ENCODE measurements at places on chromosomes 13 and 19.

GRCh38 chr13:95540888-95541287, 11.6 kb upstream of the CLDN10 start:
- peak; percentile 23 for DNase-seq

- peak; percentile 71 for DNase-seq
Observed at GRCh38 chr19:13849991-13850909, 26.7 kb upstream of the NANOS3 start.

- no peak for DNase-seq
Observed at GRCh38 chr19:3942790-3943409, 10.0 kb downstream of the NMRK2 start.

- no peak for DNase-seq
Observed at GRCh38 chr13:98462241-98462882, 114.5 kb downstream of the STK24 start.

- DNase-seq = no peak
Observed at GRCh38 chr19:5002143-5002542, 33.2 kb downstream of the KDM4B start.

- DNase-seq = no peak
Observed at GRCh38 chr19:3054265-3054971, 7.9 kb downstream of the TLE5 start.

GRCh38 chr13:48645845-48646244, 7.9 kb upstream of the CYSLTR2 start:
- no peak for DNase-seq

DNA sequence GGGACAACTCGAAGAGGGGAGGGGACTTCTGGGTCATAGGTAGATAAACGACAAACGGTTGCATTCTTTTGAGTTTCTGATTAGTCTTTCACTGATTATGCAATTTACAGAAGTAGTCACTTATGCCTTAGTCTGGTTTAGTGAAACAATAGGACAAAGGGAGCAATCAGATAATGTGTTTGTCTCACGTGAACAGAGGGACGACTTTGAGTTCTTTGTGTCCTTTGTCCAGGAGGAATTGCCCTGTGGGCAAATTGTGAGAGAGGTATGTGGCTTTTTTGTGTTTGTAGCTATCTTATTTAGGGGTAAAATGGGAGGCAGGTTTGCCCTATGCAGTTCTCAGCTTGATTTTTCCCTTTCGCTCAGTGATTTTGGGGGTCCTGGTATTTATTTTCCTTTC, 362.9 kb upstream of the PCDH20 start:
- DNase-seq = no peak

- no peak for DNase-seq
Observed at GRCh38 chr19:2412449-2412848, 14.9 kb downstream of the TIMM13 start.

- DNase-seq = peak; percentile 90
Observed at GRCh38 chr13:91347202-91347995, at the start of gene MIR17HG. TSS of gene MIR17HG (plus strand) at chr13:91347687.

- no peak for DNase-seq
Observed at GRCh38 chr13:42101821-42102585, 53.6 kb downstream of the DGKH start.

DNA sequence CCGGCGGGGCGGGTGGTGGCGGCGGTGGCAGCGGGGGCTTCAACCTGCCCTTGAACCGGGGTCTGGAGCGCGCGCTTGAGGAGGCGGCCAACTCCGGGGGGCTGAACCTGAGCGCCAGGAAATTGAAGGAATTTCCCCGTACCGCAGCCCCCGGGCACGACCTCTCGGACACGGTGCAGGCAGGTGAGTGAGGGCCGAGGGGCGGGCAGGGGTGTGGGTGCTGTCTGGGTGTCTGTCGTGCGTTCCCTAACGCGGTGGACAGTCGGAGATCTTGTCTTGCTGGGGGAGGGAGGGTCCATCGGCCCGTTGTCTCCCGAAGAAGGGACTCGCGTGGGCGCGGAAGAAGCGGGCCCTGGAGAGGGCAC, 533 bp downstream of the LRCH1 start:
- no peak for DNase-seq

GRCh38 chr19:6423499-6424194, 964 bp downstream of the KHSRP start:
- no peak for DNase-seq

DNA sequence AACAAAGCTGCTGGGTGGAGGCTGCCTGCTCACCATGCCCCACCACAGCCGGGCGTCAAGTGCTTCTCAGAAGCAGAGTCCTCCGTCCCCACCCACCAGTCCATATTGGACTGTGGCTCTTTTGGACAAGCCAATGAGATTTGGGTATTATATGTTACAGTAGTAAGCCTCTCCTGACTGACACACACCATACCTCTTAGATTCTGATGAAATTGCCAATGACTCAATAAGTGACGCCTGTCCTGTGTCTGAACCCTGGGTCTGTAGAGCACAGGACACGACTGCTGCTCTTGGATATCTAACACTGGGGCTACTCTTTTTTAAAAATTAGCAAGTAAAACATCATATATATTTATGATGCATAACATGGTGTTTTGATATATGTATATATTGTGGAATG, 44.8 kb upstream of the UBAC2 start:
- no peak for DNase-seq

- no peak for DNase-seq
Observed at GRCh38 chr13:52459668-52460067, 4.4 kb downstream of the CKAP2 start.

DNA sequence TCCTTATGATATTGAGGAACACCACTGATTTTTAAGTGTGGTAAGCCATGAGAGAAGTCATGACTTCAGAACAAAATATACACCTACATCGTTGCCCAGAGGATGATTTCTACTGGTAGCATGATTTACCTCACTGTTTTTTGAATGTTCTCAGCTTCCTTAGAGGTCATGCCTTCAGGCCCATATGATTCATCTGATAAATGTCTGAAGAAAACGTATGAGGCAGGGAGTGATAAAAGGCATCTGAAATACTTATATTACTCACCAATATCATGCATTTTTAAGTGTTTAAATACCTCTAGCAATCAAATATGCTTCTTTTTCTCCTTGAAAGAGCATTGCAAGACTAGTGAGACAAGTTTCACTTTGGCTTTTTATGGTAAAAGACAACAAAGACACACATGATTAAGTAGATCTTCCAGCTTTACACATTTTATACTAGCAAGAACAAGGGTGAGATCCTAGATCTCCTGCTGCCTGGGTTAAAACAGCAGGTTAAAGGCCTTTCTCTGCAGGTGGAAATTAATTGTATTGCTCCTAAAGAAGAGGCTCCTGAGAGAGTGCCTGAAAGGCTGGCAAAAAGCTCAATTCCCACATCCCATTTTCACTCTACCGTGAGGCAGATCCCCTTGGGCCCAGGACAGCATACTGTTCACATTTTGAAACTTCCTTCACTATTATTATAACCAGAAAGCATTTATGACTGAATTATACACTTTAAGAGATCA, 432.4 kb downstream of the SLITRK1 start:
- no peak for DNase-seq

GRCh38 chr13:26749285-26749684, 11.3 kb downstream of the GPR12 start:
- DNase-seq = no peak

GRCh38 chr13:34038541-34039068, 220.7 kb downstream of the RFC3 start:
- DNase-seq = no peak

- no peak for DNase-seq
Observed at GRCh38 chr19:18063463-18063862, 23.3 kb downstream of the IL12RB1 start.

Data from putamen (tissue), 1 donor.